GM19239 (cell line): ENCODE measurements at places on chromosomes 1 and 21.

DNA sequence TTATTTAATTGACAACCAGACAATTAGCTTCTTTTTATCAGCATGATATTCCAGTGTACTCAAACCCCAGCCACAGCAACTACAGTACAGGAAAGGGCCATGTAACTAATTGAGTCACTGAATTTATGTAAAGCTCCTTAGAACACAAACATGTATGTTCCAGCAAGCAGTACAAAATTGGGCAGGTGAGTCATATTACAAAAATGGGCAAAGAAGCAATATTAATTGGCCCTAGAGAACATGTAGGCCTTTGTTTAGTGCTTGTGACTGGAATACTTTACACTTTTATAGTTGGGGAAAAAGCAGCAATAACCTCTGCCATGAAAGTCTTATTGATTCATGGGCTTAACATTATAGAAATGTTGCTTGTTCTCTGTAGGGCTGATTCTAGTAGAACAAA lies 31.8 kb downstream of the CLEC20A start:
- DNase-seq = no peak

DNA sequence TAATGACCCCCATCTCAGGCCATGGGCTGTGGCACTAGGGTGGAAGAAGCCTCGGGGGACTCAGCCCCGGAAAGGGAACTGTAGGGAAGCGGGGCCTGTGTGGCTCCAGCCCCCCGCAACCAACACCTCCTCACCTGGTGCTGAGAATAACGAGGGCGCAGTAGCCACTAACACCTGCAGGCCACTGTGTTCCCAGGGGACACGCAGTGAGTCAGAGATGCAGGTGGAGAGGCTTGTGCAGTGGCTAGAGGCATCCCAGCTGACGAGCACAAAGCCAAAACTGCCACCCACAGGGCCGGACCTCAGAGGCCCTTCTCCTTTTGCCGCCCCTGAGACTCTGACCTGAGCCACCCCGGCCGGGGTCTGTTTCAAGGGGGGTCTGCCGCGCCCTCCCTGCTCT lies 33.5 kb upstream of the CCDC27 start:
- DNase-seq = no peak

DNA sequence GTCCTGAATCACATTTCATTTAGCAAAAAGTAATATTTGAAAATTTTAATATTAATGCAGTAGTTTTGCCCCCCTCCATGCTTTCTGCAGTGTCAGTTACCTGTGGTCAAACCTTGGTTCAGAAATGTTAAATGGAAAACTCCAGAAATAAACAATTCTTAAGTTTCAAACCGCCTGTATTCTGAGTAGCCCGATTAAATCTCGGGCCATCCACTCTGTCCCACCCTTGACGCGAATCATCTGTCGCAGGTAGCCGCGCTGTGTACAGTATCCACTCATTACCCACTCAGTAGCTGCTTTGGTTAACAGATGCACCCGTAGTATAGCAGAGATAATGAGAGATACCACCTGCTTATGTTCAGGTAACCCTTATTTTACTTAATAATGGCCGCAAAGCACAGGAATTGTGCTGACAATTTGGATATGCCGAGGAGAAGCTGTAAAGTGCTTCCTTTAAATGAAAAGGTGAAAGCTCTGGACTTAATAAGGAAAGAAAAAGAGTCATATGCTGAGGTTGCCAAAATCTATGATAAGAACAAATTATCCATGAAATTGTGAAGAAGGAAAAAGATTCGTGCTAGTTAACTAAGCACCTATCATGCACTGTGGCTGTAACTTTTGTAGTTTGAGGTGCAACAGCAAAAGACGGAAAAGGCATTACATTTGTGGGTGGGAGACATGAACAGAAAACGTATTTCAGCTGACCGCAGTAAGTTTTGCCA lies 889 bp upstream of the SCYL3 start:
- DNase-seq = no peak

GRCh38 chr1:97570691-97571090 lies 350.1 kb downstream of the DPYD start:
- DNase-seq = no peak

DNA sequence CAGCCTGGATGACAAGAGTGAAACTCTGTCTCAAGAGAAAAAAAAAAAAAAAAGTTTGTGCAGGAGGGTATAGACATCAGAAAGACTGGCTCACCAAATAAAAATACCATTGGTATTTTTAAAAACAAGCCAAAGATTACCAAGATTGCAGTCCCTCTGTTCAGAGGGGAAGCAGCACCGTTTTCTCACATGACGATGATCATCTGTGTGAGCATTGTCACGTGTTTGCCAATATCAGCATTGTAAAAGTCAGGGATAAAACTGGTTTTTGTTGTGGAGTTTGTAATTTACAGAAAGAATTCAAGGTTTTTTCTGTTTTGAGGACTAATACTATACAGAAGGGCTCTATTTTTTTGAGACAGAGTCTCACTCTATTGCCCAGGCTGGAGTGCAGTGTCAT lies 26.5 kb downstream of the ZNF362 start:
- DNase-seq = no peak

- DNase-seq = no peak
Observed at GRCh38 chr1:203306965-203307541, 1.7 kb downstream of the BTG2 start.

GRCh38 chr21:41966041-41966833 lies 12.4 kb upstream of the C2CD2 start:
- no peak for DNase-seq

DNA sequence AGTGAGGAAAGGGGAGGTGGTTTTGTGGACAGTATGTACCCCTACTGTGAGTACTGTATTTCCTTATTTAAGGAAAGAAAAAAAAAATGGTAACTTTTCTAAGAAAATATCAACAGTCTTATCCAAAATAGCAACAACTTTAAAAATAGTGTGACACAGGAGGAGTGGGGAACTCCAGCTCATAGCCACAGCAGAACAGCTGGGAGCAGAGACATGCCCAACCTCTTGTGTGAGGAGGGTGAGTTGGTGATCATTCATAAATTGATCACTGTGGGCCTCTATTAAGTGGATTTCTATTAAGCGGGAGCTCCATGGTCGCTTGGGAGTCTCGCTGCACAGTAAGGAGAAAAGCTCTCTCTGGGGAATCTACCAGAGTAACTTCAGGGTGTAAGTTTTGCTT lies 158.8 kb upstream of the DUSP10 start:
- DNase-seq = no peak

DNA sequence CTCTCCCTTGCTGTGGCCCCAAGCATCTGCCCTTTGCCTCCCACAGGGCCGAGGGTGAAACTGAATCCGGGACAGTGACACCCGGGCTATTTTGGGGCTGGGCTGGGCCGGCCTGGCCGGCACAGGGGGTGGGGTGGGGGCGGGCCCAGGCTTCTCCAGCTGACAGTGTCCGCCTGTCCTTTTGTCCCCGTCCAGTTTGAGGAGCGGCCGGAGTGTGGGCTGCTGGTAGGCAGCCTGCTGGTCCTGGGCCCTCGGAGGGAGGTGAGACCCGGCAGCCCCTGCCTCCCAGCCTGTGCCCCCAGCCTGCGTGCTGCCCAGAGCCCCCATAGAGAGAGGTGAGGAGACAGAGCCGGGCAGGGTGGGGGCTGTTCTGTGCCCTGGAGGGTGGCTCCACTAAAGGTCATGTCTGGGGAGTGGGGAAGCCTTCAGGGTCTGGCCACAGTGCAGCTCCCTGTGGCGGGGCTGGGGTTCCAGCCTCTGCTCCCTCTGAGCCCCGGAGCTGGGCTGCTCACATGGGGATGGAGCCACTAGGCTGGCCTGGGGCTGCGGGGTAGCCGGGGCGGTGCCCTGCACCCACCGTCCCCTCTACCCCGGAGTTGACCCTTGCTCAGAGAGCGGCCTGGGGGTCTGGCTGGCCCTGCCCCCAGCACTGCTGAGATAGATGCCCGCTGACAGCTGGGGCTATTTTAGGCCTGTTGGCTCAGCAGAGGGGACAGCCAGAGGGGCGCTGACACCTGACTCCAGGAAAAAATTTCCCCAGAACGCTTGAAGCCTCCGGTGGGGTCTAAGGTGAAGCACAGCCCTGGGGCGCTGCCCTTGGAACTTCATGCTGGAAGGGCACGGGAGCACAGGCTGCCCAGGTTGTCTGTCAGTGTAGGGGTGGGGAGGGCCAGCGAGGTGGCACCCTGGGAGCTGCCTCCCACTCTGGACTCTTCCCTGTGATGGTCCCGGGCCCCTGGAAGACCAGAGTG lies at the start of gene OBSCN:
Gene OBSCN, plus strand, starts transcription at position 194 of the 971 bp plus-strand sequence. CDS start 3,740 bp downstream, outside the sequence.
- no peak for DNase-seq

GRCh38 chr1:228378090-228378872 lies 28.4 kb downstream of the TRIM11 start:
- DNase-seq = no peak

GRCh38 chr1:42996384-42996970 lies 37.8 kb upstream of the SLC2A1 start:
- no peak for DNase-seq

DNA sequence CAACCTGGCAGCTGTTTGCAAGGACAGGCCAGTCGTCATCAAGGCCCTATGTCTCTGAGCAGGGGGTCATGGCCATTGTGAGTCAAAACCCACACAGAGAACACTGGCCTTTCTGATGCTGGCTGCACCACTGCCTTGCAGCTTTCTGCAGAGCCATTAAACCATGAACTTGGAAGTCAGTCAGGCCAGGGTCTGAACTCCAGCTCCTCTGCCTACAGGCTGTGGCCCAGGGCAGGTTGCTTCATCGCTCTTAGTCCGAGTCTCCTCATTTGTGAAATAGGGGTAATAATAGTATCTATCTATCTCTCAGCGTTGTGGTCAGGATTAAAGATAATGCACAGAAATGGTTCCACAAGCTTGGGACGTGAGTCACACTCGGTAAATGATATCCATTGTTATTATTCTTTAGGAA lies 35.8 kb upstream of the HIVEP3 start:
- no peak for DNase-seq

DNA sequence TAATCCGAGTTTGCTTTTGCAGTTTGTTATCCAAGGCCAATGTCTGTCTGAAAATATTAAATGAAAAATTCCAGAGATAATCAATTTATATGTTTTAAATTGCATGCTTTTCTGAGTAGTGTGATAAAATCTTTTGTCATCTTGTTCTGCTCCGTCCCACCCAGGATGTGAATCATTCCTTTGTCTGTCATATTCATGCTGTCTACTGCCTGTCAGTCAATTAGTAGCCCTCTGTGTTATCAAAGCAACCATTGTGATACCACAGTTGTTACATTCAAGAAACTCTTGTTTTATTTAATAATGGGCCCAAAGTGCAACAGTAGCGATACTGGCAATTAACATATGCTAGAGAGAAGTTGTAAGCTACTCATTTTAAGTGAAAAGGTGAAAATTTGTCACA lies 819.3 kb downstream of the BRINP3 start:
- DNase-seq = no peak

DNA sequence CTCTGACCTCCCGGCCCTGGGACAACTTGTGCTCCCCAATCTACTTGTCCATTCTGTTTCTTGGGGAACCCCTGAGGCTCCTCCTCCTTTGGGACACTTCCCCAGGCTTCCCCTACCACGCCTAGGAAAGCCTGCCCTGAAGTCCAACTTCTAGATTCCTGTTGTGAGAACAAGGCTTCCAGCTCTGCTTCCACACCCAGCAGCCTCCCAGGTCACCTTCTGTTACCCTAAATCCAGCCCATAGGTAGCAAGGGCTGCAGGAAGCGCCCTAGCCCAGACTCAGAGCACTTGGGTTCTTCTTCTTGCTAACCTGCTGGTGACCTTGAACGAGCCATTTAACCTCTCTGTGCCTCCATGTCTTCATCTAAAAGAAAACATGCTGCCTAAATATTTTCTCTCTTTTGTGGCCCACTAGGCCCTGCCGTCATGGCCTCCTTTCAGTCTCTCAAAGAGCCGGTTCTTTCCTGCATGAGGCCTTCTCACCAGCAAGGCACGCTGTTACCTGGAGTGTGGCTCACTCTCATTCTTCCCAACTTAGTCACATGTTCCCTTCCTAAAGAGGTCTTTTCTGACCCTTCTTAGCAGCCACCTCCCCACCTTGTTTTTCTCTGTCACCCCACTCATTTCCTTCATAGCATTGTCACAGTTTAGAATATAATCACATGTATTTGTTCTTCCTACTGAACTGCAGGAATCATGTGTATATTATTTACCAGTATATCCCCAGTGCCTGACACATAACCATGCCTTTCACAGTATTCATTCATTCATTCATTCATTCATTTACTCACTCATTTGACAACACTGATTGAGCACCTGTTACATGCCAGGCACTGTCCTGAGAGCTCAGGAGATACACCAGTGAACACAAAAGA lies 1.4 kb downstream of the CAPN2 start:
- DNase-seq = no peak

DNA sequence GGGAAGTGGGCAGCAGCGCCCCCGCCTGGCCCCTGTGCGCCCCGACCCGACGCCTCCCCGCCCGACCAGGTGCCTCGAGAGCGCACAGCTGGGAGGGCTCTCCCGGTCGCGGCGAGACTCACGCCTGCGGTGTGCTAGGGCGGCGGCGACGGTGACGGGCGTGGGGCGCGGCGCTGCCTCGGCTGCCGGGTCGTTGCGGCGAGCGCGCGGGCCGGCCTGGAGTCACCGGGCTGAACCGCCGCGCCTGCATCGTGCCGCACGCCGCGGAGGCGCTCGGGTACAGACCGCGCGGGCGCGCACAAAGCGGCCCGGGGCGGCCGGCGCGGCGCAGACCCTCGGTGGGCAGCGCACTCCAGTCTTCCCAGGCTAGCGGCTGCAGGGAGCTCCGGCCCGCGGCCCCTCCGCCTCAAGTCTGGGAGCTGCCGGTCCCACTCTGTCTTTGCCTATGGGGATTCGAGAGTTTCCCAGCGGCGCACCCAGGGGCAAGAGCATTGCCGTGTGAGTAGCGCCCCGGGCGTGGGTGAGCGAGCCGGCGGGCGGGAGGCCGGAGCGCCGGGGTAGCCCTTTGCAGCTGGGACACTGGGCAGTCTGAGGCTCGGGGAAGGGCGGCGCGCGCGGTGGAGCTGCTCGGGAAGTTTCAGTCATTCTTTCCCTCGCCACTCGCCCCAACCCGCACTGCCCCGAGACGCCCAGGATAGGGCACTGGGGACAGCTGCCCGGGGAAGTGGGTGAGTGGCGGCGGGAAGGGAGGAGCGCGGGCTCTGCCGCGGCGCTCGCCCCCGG lies at the start of gene SLC35F3:
Gene SLC35F3, plus strand, starts transcription at position 44 of the 783 bp plus-strand sequence.
- peak; percentile 30 for DNase-seq

GRCh38 chr1:198220428-198220827 lies 63.6 kb downstream of the NEK7 start:
- DNase-seq = no peak

DNA sequence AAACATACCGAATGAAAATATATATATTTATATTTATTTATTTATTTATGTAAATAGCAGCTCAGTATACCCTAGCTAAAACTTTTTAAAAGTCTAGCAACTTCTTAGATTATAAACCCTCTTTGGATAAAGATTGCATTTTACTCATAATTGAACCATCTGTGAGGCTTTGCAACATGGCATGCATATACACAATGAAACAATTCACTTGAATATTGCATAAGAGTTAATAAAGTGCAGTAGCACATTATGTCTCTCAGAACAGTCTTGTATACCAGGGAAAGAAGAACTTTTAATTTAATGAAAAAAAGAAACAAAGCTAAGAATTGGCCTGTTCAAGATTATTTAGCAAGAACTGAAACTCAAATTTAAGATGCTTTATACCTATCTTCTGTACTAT lies 1363.9 kb upstream of the ADGRL2 start:
- DNase-seq = no peak
